ENCODE measurements at places on chromosomes 12 and 14. TPM values are rescaled to one million over a fixed set of nuclear protein-coding genes. Genes with fewer than 3 reads are reported as not detected.
A peak's percentile ranks its signal among the peaks of the same experiment; 100 is the strongest.

USP15 gene
- total RNA-seq: 37.7 TPM

AEBP2 gene
- 18.9 TPM for total RNA-seq

RNFT2 gene
- 3.3 TPM for total RNA-seq

DNA sequence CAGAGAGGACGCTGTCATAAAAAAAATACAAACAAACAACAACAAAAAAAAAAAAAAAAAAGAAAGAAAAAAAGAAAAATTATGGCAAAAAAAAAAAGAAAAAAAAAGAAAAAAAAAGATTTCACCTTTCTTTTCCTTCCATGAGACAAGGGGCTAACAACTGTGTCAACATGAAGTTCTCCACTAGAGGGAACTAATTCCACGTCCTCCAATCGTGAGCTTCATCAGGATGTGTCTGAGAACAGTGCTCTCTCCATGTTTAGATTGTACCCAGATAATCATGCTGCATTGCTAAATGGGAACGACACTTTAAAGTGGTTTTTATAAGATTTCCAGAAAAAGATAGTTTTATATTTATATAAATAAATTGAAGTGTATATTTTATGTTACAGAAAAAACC, 96.2 kb upstream of the PTPRB start:
- DNase-seq: peak; percentile 90

DNA sequence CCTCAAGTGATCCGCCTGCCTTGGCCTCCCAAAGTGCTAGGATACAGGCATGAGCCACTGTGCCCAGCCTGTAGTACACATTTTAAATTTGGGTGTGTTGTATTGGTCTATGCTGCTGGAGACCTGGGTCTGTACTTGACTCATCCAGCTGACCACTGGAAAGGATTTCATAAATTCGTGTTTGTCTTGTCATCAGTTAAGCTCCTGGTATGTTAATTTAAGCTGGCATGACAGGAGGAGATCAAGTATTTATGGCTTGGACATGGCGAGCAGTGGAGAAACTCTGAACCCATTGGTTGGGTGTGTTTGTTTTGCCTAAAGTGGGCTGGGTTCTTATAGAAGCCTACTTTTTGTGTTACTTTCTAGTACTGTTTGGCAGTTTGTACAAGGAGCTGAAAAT, 24.2 kb downstream of the YY1 start:
- DNase-seq: no peak

DNA sequence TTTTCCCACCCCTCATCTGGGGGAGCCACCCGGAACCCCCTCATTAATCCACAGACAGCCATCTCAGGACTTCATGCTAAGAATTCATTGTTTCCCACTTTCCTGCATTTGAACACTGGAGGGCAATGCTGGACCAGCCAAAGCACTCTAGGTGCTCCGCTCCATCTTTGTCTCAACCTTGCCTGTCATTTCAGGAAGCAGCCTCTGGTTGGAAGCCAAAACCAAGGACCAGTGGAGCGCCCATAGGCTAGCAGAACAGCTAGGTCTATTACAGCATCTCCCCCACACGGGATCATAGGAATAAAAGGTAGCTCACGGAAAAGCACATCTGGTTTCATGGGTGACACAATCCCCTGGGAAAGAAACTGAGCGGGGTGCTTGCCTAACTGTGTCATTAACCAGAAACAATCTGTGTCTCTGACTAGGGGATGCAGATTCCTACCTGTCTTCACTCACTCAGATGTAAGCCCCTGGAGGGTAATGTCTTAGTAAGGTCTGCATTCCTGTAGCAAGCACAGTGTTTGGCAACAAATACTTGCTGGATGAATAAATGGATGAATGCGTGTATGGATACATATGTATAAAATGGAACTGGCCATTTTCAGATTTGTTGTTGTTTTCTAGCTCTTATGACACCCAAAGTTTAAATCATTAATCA, 197.0 kb downstream of the DAD1 start:
- DNase-seq: peak; percentile 85

- DNase-seq: peak; percentile 74
Measured at GRCh38 chr12:126069549-126070165, 1004.4 kb downstream of the AACS start.

- no peak for DNase-seq
Measured at GRCh38 chr14:29846339-29847055, 81.2 kb downstream of the PRKD1 start.

PLBD1 gene
- 0.26 TPM for total RNA-seq

- DNase-seq: no peak
Measured at GRCh38 chr12:102776041-102776440, 141.0 kb downstream of the PAH start.

All from SK-MEL-5 (cell line).